SK-N-SH treated with all-trans-retinoic acid at 6 μM for 48 hours (cell line): ENCODE measurements at places on chromosomes 6 and 20.

DNA sequence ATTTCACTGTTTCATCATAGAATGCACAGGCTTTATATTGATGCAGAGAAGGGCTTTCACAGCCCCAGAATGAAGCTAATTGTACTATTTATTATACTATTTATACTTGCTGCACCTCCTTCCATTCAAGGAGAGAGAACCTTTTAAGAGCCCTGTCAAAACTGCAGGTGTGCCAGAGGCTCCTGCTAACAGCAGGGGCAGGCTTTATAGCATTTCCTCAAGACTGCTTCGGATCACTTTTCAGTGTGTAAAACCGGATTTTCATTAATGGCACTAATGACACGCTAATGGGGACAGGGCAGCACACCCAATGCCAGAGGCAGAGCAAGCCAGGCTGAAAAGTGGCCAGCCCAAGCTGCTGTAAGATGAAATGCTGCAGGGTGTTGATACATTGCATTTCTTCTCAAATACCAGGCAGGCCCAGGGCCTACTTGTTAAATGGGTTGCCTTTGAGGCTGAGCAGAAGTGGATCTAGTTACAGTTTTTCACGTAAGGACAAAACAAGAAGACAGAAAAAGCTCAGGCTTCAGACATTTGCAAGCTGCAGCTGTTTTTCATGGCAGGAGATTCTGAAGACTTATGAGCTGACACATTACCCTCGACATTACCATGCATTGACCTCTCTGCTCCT lies 487.7 kb upstream of the BTBD3 start:
- ATAC-seq: no peak

- no peak for ATAC-seq
Observed at GRCh38 chr6:163137398-163137881, 277.1 kb upstream of the QKI start.

DNA sequence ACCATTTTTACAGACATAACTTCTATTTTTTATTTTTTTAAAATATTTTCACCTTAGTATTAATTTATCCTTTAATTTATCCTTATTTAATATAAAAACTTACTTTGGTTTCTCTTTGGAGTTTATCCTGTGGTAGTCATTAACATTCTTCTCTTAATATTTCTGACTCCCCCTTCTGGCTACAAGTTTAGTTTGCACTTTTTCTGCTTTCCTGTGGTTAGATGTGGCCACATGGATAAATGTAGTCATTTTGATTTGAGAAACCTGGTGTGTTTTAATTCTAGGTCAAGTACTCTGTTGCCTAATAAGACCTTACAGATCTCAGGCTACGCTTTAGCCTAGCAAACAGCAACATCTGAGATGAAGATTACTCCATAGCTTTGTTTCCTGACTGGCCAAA lies 1187.5 kb downstream of the HACE1 start:
- ATAC-seq: no peak

DNA sequence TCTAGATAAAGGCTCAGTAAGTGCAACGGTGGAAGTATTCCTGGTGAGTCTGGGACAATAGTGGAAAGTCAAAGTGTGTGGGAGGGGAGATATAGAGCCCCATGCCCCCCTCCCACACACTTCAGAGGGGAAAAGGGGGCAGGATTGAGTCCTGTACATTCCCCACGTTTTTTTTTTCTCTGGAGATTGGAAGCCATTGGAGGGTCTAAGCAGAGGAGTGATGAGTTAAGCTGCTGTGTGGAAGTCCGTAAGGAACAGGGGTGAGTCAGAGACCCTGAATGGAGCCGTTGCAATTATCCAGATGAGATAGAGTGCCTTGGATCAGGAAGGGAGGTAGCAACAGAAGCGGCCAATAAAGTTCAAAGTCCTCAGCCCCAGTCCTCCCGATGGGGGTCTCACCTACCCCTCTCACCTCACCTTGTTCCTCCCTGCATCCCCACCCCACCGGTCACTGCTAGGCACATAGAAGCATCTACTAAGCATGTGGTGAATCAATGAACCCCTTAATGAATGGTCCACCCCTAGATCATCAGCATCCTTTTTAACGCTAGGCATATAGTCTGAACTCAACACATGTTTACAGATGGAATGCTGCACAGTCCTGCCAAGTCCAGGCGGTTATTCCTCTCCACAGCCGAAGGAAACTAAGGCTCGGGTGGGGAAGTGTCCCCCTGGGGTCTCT lies 662 bp upstream of the SLC9A8 start:
- ATAC-seq: peak; percentile 36

GRCh38 chr6:14372734-14373489 lies 255.3 kb downstream of the CD83 start:
- no peak for ATAC-seq

DNA sequence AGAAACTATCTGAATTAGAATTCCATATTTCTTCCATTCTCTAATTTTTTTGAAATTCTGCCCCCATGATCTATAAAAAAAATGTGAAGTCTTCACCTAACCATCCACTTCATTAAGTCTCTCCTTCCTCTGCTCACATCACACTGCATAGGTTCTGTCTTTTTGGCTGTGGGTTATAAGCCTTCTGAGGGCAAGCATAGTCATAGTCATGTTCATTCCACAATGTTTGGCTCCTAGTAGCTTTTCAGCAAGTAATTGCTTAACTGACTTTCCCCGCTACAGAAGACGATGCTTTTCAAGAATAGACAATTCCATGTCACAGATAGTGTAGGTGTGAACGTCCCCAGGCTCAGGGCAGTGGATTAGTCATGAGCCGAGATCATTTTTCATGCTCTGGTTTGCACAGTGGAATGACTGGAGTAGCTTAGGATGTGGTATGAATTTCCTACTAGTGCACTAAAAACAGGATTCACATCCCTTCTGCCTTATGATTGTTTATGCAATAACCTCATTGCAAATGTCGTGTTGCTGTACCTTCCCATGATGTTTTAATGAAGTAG lies 29.1 kb downstream of the WRNIP1 start:
- ATAC-seq: no peak

- ATAC-seq: no peak
Observed at GRCh38 chr6:161747506-161747905, 473.6 kb upstream of the AGPAT4 start.

DNA sequence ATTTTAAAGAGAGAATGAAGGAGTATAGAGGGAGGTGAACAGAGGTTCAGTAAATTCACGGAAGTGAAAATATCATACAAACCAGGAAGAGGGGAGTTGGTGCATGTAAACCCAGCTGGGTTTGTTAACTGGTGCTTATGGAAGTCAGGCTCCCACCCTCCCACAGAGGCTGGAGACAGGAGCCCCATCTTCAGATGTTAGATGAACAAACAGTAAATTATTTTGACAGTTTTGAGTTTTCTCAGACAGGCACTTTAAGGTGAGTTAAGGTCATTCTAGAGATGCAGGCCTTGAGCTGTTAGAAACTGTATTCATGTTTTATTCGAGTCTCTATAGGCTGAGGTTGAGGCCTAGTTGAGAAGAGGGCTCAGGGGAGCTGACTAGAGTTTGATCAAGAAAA lies 41.8 kb upstream of the FUCA2 start:
- no peak for ATAC-seq

DNA sequence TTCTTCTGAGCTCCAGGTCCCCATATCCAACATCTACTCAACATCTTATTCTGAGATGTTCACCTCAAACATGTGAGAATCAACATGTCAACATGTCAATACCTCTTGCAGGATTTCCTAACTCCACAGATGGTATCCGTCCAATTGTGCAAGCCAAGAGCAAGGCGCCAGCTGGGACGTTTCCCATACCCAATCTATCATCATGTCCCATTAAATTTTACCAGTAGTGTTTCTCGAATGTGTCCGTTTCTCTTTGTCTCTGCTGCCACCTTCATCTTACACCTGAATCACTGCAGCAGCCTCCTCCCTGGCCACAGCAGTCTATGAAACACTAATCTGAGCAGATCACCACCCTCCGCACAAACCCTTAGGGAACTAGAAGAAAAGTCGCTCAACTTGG lies 78.0 kb upstream of the RPS6KA2 start:
- no peak for ATAC-seq

DNA sequence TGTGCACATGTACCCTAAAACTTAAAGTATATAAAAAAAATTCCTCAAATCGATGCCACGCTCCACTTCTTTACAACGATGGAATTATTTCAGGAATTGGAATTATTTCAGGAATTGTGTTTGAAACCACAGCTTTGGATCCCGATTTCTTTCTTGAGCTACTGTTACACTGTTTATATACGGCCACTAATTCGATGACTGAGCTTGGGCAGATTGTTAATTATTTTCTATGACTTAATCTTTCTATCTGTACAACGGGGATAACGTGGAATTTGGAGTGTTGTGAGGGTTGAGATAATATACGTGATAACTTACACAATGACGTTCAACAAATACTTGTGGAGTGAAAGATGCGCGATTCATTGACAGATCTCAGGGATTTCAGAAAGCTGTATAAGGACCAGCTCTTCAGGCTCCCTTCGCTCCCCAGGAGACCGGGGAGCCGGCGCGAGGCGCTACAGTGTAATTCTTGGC lies 171.3 kb downstream of the SLC16A10 start:
- peak; percentile 3; the same call in 1 of the 3 replicates for ATAC-seq

DNA sequence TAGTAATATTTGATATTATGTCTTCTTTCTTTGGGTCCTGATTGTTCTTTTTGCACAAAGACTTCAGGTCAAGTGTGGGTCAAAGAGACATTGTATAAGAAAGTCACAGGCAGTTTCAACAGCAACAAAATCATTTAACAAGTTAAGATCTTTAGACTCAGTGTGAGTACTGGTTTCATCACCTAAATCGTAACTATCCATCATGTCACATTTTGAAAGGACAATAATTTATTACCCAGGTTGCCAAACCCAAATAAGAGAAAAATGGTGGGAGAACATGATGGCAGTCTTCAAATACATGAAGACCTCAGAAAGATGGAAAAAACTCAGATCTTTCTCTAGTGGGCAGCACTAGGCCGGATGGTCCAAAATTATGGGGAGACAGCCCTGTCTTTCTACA lies 55.5 kb upstream of the BCLAF1 start:
- no peak for ATAC-seq

- ATAC-seq: no peak
Observed at GRCh38 chr20:316316-317068, 8.9 kb upstream of the SOX12 start.

DNA sequence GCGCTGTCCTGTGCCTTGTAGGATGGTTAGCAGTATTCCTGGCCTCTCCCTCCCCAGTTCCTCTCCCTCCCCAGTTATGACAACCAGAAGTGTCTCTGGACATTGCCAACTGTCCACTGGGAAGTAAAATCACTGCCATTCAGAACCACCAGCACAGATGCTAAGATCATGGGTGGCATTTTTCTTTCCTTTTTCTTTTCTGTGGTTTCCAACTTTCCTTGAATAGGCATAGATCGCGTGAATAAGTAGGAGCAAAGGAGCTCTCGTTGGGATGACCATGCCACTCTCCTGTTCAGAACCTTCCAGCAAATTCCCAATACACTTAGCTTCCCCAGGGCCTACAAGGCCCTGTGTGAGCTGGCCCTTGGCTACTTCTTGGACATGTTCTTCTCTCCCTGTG lies 59.0 kb downstream of the EYA2 start:
- no peak for ATAC-seq

GRCh38 chr6:33950891-33951889 lies 147.4 kb upstream of the MLN start:
- no peak for ATAC-seq

DNA sequence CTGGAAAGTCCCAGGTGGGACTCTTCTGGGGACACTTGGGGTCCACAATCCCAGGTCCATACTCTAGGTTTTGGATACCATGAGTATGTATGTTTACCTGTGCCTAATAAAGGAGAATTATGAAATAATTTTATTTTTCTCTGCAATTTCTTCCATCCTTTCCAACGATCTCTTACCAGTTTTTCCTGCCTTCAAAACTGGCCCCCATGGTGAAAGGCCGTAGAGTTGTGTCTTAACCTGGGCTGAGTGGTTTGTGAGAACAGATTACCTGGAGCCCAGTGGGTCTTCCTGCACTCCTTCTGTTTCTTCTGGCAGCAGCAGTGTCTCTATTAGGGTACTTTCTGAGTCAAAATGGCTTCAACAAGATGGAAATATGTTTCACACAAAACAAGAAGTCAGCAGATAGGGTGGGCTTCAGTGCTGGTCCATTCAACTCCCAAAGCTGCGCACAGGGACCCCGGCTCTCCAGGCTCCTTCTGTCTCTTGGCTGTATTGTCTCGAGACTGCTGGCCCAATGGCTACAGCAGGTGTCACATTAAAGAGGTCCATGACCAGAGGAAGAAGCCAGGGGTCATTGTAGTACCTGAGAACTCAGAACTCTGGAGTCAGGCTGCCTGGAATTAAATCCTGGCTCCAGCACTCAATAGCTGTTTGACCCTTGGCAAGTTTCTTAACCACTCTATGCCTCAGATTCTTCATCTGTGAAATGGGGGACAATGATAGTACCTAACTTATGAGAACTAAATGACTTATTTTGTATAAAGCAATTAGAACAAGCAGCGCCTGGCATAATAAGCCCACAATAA lies 10.5 kb upstream of the RBCK1 start:
- no peak for ATAC-seq

GRCh38 chr6:71248878-71249544 lies 39.6 kb upstream of the OGFRL1 start:
- no peak for ATAC-seq

- no peak for ATAC-seq
Observed at GRCh38 chr6:98678481-98678880, 155.9 kb upstream of the POU3F2 start.

- no peak for ATAC-seq
Observed at GRCh38 chr20:40192081-40192480, 497.0 kb downstream of the MAFB start.

DNA sequence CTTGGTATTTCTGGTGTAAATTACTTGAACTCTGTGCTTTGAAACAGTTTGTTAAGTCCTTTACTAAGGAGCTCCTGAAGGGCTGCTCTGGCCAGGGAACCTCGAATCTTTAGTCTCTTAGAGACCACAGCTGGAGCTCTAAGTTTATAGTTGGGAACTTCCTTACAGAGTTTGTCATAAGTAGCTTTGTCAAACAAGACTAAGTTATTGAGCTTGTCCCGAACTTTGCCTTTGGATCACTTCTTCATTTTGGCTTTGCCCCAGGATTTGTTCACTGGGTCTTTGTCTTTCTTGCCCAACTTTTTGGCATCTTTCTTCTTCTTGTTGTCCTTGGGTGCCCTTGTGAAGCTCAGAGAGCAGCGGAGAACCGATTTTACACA lies 64.8 kb downstream of the FAM50B start:
- ATAC-seq: no peak

GRCh38 chr20:16096756-16097326 lies 476.4 kb downstream of the KIF16B start:
- no peak for ATAC-seq

GRCh38 chr6:112150363-112150762 lies 63.0 kb downstream of the FAM229B start:
- ATAC-seq: peak; percentile 76

DNA sequence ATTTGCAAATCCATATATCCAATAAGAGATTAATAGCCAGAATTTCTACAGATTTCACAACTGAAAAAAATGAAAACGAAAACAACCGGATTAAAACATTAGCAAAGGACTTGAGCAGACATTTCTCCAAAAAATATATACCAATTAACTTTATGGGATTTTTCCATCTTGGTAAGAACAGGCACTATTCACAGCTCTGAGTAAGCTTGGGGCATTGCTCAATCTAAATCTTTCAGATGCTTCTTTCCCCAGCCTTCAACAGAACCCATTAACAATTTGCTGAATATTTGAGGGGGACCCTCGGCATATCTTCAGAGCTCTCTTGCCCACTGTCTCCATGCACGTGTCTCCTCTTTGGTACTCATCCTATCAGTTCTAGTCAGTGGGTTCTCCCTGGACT lies 111.7 kb upstream of the CD93 start:
- ATAC-seq: no peak

GRCh38 chr6:148138573-148138972 lies 204.1 kb upstream of the SASH1 start:
- no peak for ATAC-seq
